ENCODE measurements at places on chromosomes 11 and 22.
A peak's percentile ranks its signal among the peaks of the same experiment; 100 is the strongest.

- DNase-seq: no peak
Measured at GRCh38 chr11:21180182-21180581, 510.8 kb downstream of the NELL1 start.

DNA sequence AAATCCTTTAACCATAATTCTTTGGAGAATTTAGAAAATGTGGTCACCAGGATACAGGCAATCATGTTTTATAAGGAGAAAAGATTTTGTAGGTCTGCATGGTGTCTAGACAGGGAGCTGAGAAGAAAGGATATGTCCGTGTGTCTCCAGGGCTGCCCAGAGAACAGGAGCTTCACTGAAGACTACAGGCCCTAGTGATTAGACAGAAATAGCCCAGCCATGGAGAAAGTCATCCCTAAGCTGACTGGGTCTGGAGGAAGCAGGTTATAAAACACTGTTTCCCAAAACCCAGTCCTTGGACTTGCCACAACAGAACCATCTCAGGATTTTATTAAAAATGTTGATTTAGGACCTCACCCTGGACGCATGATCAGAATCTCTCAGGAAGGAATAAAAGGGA is 84.4 kb downstream of the GALNT18 start:
- no peak for DNase-seq

DNA sequence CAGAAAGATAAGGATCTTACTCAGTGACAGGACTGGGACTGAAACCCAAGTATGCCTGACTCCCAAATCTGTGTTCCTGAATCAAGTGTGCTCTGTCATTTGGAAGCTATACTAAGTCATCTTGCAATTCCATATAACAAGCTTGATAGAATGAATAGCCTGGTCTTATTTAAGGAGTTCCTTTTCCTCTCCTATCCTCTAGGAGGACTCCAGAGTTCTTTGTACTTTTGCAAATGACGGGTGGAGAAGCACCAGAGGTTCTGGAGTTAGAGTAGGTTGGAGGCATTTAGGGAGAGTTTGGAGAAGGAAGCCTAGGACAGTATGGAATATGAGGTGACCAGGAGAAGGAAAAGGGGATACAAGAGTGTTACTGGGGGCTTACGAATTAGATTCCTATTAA is 92.9 kb upstream of the RCN1 start:
- no peak for DNase-seq

DNA sequence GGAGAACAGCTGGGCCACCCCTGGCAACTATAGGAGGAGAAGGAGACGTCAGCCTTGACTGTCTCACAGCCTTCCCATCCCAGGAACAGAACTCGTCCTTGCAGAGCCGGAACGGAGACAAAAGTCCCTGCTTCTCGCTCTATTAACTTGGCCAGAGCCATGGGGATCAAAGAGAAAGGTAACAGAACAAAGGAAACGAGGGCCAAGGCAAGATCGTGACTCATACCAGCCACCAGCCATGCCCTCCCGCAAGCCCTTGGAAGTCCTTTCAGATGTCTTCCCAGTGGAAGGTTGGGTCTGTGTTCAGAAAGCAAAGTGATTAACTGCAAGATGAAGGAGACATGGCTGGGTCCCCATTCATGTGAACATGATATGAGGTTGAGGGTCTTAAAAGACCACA is 64.7 kb downstream of the PDE2A start:
- DNase-seq: no peak

DNA sequence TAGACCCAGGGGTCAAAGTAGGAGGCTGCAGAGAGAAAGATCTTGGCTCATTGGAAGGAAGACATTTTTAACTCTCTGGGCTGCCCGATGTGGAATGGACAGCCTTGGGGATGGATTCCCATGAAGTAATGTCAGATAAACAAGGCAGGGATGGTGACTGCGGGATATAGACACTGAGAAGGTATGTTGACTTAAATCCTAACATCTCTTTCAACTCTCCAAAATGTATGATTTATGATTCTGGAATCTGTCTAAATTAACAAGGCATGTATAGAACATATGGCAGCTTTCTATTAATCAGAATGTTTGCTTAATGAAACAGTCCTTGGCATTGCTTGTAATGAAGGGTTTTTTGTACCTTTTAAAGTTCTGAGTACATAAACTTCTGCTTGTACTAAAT is 56.1 kb upstream of the VSTM5 start:
- no peak for DNase-seq

DNA sequence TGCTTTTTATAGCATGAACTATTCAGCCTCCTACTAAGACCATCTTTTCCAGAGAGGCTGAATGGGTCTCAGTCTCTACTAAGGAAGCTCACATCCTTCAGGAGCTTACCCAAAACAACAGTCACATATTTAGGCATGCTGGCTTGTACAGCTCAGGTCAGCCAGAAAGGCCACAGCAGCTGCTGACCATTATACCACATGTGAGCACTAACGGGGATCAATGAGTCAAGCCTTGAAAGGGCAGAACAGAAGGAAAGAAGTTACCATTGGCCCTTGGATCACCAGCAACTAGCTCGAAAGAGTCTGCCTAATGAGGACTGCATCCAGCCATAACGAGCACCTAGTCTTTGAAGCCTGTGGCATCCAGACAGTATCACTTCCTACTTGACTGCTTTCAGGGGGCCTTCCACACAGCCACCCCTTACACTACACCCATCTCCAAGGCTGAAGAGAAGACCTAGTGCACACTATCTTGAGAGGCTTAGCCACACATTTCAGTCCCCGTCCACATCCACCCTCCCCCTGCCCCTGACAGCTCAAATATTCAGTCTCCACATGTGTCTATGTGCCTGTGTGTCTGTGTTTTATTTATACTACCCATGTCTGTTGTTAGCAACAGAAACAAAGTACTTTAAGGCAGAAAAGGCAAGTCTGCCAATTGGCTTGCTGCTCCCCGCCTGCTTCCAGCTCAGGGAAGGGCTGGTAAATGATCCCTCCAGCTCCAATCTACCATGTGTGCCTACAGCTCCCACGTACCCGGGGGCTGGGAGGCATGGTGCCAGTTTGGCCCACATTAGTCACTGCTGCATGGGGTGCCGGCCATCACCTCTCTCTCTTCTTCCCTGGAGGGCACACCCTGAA is 95.5 kb downstream of the RPL27A start:
- DNase-seq: no peak

DNA sequence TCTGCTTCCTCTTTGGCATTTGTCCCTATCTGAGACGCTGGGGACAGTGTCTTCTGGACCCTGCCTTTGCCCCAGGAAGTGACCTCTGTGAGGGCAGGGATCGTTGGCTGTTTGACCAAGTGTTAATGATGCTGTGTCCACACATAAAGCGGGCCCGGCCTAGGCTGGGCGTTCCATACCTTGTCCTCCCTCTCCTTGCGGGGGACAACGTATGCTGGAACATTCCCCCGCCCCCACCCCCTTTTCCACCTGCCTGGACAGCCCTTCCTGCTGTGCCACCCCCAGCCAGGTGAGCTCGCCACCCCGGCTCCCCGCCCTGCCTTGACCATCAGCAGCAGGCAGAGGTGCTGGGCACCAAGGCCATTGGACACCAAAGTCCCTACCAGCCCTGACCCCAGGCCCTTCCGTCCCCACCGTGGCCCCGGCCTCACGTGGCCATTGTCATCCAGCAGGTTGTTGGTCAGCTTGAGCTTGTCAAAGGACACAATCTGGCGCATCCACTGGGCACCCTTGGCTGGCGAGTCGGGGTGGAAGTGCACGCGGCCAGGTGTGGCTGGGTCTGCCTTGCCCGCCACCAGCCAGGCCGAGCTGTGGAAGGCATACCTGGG is 4.1 kb upstream of the NUDT8 start:
- no peak for DNase-seq

DNA sequence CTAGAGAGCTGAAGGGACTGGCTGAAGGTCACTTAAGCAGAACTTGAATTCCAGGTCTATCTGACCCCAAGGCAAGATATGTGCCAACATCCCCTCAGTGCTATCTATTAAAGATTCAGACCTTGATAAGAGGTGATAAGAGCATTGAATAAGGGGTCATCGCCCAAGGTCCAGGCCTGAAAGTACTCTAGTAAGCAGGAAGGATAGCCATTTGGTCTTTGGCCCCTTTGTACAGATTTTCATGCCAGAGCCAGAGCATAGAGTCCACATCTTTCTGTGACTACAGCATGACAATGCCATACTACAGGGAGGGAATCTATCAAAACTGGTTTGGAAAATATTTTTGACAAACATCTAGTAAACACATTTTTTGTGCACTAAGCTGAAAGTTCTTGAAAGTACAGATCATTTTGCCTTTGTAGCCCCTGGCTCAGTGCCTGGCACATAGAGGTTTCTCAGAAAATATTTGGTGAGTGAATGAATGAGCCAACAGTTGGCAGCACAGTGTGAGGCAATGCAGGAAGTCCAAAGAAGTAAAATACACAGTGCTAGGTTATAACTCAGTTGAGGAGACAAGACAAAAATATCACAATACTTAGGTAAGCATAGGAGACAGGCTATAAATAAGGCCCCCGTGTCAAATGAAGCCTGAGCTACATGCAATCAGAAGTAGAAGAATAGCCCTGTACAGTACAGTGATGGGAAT is 15.1 kb upstream of the RRAS2 start:
- no peak for DNase-seq

DNA sequence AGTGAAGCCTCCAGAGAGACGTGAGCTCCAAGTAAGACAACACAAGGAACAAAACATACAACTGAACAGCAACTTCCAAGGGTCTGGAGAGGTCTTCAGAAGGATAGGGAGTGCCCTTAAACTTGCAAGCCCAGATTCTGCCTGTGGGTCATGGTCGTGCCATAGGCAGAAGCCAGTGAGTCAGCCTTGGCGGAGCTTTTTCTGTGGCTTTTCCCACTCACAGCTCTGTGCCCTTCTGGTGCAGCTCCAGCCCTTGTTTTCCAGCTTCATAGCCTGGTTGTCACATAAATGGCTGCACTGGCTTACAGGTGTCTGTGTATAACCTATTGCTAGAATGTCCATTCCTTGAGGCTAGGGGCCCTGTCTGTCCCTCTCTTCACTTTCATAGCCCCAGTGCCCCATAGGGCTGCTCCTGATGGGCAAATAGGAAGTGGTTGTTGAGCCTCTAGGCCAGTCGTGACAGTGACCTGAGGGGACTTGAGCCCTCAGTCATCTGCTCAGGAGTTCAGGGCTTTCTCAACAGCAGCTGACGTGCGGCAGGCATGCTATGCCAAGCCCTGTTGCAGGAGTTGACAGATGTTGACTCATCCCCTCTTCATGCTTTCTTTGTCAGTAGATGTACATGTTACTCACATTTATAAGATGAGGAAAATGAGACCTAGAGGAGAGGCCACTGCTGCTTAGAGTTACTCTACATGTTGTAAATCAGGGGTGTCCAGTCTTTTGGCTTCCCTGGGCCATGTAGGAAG is 7.4 kb downstream of the MED15 start:
- DNase-seq: no peak

- DNase-seq: peak; percentile 84
Measured at GRCh38 chr11:14969901-14970323, 2.2 kb downstream of the CALCA start.

DNA sequence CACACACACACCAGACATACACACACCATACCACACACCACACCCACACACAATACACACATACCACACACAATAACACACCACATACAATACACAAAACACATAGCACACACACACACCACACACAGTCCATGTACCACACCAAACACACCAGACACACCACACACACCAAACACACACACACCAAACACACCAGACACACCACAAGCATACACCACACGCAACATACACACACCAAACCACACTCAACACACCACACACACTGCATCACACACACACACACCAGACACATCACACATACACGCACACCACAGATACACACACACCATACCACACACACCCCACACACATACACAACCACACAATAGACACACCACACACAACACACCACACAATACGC is 54.8 kb downstream of the IGSF9B start:
- no peak for DNase-seq

DNA sequence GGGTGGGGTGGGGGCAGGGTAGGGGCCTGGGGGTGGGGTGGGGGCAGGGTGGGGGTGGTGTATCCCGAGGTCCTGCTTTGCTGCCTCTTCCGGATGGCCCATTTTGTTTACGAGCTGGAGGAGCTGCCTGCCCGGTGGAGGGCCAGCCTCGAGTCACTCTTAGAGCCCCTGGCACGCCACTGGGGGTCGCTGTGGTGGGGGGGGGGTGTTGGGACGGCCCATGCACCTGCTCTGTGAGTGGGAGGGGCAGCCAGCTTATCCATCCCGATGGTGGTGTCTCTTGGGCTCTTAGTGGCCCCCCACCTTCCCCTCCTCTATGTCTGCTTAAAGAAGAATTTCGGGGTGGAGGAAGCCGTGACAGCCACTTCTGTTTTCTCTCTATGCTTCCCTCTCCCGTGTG is 24.6 kb downstream of the MRGPRD start:
- peak; percentile 21 for DNase-seq

- DNase-seq: no peak
Measured at GRCh38 chr11:133936592-133936991, 20.2 kb downstream of the IGSF9B start.

- DNase-seq: no peak
Measured at GRCh38 chr11:45017329-45017728, 66.6 kb upstream of the TP53I11 start.

- DNase-seq: no peak
Measured at GRCh38 chr11:90997241-90997640, 774.4 kb upstream of the CHORDC1 start.

GRCh38 chr11:68506908-68507307 is 46.4 kb downstream of the PPP6R3 start:
- no peak for DNase-seq

DNA sequence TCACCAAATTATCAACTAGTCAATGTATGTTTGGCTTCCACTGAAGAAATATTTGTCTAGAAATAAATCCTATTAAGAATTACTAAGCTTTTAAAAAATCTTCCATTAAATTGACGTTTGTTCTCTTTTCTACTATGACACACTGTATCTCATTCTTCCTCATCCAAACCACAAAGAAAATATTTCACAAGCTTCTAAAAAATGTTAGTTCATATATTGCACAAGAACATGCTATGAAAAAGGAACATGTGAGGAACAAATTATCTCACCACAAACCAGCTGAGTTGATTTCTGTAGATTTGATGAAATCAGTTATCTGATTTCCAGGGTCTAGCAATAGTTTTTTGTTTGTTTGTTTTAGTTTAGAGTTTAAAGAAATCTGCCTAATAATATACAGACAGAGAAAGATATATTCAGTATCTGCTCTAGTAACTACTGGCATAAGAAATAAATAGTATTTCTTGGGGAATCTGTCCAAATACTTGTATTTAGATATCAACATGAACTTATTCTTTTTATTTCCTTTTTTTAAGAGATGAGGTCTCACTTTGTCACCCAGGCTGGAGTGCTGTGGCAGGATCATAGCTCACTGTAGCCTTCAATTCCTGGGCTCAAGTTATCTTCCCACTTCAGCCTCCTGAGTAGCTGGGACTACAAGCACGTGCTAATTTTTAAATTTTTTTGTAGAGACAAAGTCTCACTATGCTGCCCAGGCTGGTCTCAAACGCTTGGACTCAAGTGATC is 161.7 kb downstream of the ATG16L2 start:
- no peak for DNase-seq

DNA sequence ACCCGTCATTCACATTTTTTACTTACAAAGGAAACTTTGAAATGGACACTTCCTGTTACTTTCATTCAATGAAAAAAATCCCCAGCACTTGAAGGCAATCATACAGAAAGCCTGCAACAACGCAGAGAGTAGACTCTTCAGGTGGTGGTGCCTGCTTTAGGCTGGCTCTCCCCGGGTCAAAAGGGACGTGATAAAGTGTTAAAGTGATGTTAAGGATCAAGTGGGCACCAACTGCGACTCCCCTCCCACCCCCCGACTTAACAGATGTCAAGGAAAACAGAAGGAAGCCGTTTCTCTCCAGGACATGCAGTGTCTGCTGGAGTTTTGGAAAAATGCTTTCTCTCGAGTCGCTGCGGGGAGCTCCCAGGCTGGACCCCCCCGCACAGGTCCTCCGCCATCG is 414 bp upstream of the PNPLA3 start:
- no peak for DNase-seq

All from stimulated activated CD4-positive, alpha-beta T cell treated with anti-CD3 and anti-CD28 coated beads, Interleukin-4, amount 100 ng/mL, for 48 hours (primary cell).